ENCODE measurements at places on chromosomes 2 and 18.

DNA sequence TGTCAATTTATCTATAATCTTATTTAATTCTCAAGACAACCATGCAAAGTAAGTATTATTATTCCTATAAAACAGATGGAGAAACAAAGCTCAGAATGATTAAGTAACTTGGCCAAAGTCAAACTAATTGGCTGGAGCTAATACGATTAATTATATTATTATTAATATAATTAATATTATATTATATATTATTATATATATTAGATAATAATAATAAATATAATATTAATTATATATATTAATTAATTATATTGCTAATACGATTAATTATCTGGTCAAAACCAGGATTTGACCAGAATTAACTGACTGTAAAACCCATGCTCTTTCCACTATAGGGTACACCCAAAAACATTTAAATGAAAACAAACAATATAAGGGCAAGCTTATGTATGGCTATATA, 52.4 kb downstream of the FARSB start:
- ATAC-seq: no peak

GRCh38 chr2:62291052-62291451, 95.1 kb downstream of the B3GNT2 start:
- ATAC-seq: no peak

DNA sequence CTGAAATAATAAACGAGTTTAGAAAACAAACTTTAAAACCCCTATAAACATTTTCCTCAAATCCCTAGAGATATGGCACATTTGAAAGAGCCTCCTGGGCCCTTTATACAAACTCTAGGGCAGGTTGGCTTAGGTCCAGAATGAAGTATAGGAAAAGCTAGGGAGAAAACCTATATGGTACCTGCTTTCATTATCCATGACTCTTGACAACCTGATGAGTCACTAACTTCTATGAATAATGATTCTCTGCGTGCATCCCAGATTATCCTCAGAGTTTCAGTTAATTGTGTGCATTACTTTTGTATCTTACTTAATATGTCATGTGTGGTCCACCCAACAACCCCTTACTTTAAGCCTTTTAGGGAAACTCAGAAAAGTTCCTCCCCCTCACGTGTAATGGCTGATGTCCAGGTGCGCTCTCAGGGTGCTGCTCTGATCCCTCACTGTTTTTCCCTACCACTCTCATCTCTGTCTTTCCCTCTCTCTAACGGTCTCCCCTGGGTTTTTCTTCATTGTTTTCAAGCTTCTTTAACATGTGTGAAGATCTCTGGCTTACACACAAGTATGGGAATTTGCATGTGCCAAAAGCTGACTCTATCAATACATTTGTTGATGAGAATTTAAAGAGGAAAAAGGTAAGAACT, 78.5 kb downstream of the LRP1B start:
- ATAC-seq: no peak

GRCh38 chr2:30464544-30465170, 17.6 kb downstream of the LCLAT1 start:
- ATAC-seq: no peak

- ATAC-seq: no peak
Measured at GRCh38 chr2:70440621-70441020, 113.0 kb downstream of the TGFA start.

DNA sequence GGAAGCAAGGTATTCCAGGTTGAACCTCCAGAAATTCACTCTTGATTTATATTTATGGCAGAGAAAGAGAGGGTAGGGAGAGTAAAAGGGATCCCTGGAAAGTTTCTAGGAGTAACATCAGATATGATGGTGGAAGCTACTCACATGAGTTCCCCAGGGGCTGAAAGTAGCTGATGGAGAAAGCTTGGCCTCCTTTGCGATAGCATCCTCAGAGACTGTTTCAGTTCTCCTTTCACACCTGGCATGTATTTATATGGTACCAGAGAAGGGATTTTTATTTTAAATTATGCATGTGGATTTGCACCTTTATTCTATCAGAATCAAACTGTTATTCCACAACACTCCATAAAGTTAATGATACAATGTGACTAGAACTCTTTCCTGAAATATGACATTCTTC, 126.3 kb upstream of the OSR1 start:
- no peak for ATAC-seq

DNA sequence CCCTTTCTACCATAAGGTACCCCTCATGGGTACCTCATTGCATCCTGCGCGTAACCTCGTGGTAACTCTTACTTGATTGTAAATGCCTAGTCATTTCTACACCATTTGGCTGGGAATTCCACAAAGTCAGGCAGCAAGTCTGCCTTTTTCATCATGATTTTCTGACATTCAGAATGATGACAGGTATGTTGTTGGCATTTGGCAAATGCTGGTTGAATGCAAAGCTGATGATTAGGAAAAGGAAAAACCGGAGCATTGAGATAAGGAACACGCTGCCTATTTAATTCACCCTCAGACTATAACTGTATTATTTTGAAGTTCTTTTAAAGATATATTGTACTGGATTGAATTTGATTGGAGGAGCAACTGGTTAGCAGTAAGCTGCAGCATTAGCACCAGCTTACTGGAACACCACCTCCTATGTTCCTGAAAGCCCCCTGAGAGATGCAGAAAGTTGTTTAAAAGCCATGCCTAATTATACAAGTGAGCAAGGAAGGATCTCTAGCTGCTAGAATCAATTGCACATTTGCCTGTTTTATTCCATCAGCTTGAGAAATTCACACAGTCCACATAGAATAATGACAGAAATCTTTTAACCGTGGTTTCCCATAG, 520.1 kb downstream of the LRP1B start:
- ATAC-seq: peak; percentile 31

DNA sequence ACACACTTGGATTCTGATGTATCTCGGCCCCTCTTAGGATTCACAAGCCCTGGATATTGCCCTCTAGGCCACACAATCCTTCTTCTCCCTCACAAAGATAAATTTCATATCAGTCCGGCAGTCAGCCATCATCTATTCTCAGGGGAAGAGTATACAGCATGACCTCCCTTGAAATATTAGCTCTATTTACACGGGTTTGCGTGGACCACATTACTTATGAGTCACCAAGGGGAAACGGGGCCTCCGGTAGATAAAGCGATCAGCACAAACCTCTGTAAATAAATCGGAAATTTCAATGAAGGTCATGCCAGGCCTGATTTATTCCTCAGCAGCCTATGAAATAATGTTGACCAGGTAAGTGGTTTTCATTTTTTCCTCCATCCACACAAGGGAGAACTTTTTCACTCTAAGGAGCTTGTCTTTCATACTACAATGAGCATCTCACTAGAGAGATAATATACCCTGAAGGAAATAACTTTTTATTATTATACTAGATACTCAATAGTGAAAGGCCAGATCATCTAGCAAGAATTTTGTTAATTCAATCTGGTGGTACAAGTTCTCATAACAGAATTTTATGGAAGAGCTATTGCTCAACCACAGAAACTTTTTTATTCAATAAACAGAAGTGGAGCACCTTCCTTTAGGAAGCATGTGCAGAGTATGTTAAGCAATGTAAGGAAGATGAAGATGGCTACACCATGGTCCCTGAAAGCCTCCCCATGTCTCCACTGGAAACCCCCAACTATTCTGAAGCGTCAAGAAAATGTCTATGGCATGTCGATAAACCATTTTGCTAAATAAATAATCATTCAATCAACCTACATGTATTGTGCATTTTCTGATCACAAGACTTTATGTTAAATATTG, 125.2 kb upstream of the PIK3C3 start:
- peak; percentile 54 for ATAC-seq

- ATAC-seq: no peak
Measured at GRCh38 chr18:54100920-54101470, 123.5 kb downstream of the MBD2 start.

- no peak for ATAC-seq
Measured at GRCh38 chr2:173386021-173386737, 31.5 kb downstream of the CDCA7 start.

DNA sequence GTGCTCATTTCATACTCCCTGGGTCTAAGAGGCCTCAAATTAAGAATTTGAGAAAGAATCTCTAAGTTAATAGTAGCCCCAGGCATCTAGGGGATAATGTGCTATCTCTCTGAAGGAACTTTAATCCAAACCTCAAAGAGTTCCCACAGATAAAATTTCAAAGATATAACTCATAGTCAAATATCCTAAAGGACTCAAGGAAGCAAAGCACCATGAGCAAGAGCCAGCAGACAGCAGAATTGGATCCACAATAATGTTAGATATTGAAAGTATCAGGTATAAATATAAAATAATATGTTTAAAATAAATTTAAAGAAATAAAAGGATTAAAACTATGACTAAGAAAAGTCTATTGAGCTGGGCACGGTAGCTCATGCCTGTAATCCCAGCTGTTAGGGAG, 31.7 kb upstream of the SIX3 start:
- no peak for ATAC-seq

GRCh38 chr2:38266382-38267061, 110.6 kb downstream of the ATL2 start:
- ATAC-seq: no peak

DNA sequence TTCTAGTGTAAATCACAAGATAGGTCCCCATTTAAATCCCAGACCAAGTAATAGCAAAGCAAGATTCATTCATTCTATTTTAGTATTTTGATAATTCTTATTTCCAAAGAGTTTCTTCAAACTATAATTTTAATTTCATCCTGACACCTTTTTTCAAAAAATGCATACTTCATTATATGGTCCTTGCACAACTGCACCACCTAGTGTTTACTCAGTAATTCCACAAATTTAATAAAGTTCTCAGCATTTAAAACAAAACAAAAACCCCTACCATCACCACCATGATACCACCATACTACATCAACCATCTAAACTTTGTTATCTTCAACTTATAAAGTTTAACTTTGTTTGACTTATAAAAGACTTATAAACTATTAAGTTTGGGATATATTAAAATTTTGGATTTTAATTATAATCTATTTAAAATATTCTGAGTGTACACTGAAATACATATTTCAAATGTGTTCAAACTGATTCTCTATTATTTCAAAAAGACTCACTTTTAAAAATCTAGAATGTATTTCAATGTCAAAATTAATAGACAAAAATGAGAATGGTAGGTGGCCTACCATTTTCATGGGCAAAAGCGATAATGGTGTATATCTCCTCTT, 44.2 kb downstream of the WDPCP start:
- ATAC-seq: no peak

GRCh38 chr18:58862356-58862755, 2.3 kb upstream of the ZNF532 start:
- ATAC-seq: no peak

GRCh38 chr18:778194-778927, 33.7 kb downstream of the YES1 start:
- no peak for ATAC-seq
